Stimulated activated CD8-positive, alpha-beta memory T cell treated with anti-CD3 and anti-CD28 coated beads, Interleukin-4, amount 100 ng/mL, for 1 hour (primary cell): ENCODE measurements at places on chromosomes 6 and 20.

DNA sequence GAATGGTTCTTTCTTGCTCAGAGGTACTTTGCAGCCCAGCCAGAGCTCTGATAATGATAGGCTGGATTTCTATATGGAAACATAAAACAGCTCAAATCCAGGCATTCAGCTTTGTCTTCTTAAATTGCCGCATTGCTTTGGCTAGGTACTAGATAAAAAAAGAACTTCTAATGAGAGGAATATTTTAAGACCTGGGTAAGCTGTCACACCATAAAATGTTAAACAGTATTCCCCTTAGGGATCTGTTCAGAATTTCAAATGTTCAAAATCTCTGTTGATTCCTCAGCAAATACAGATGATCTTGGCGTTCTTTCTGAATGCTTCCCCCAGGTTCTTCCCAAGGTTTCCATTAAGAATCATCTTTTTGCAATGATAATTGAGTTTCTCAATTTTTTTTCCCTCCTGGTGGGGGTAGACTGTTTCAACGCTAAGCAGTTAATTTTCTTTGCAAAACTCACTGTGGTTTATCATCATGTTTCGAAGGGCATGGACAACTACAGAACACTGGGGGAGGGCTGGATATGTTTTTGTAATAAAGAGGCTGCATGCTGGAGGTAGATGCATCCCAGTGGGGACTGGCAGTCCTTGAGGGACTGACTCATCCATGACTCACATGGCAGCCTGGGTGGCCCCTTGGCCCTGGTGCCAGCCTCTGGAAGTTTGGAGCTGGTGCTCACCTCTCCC, 31.0 kb downstream of the TIAM2 start:
- DNase-seq, result no peak

GRCh38 chr20:55057779-55058415, 582.5 kb downstream of the DOK5 start:
- DNase-seq, result no peak

DNA sequence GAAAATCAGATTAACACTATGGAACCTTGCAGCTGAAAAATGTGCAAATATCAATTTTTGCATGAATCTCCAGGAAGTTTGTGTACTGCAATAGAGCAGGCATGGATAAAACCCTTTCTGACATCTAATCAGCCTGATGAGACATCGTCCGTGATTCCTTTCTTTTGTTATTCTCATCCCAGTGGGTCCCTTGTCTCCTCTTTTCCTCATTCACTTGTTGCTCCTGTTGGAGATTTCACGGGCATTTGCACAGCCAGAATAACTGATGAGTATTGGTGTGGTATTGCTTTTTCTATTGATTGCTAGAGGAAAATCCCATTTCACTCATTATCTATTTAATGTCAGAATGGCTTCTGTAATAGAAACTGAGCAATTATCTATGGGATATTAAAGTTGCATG, 39.9 kb downstream of the SCGN start:
- DNase-seq, result no peak

- no peak for DNase-seq
Measured at GRCh38 chr6:127225497-127225896, 41.2 kb upstream of the RNF146 start.

GRCh38 chr6:149558029-149558428, 8.1 kb upstream of the GINM1 start:
- no peak for DNase-seq

GRCh38 chr6:134553936-134554335, 236.0 kb upstream of the SGK1 start:
- no peak for DNase-seq

GRCh38 chr6:14477559-14477958, 360.0 kb downstream of the CD83 start:
- no peak for DNase-seq
